ENCODE measurements at places on chromosomes 5 and 9.

DNA sequence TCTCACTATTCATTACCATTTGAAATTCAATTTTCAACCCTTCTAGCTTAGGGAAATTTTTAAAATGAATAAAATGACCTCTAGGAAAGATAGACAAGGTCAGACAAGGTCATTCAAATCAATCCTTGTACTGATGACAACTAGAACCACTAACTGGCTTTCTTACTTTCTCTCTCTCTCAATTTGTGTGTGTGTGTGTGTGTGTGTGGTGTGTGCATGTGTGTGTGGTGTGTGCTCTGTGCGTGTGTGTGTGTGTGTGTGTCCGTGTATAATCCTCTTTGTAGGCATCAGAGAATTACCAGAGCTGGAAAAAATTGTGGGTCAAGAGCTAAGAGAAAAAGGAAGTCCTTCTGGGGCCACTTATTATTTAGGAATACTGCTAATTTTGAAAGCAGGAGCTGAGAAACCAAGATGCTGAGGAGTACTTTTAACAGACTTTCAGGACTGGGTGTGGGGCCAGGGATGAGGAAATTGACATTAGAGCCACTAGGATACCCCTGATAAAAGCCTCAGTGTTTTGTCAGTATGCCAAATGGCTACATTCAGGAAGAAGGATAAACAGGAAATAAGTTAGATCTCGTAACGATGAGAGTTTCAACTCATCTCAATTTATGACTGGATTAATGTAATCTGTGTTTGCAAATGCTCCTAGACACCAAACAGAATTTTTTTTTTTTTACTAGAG is 723.3 kb downstream of the CETN3 start:
- no peak for DNase-seq

GRCh38 chr5:119031905-119032304 is 39.0 kb upstream of the DMXL1 start:
- no peak for DNase-seq

GRCh38 chr5:173680660-173681242 is 64.3 kb upstream of the BOD1 start:
- no peak for DNase-seq

- no peak for DNase-seq
Measured at GRCh38 chr5:110275878-110276277, 450.6 kb downstream of the TMEM232 start.

GRCh38 chr5:138038826-138039225 is 5.9 kb upstream of the FAM13B start:
- DNase-seq: no peak

- no peak for DNase-seq
Measured at GRCh38 chr5:175284806-175285205, 159.2 kb downstream of the DRD1 start.

DNA sequence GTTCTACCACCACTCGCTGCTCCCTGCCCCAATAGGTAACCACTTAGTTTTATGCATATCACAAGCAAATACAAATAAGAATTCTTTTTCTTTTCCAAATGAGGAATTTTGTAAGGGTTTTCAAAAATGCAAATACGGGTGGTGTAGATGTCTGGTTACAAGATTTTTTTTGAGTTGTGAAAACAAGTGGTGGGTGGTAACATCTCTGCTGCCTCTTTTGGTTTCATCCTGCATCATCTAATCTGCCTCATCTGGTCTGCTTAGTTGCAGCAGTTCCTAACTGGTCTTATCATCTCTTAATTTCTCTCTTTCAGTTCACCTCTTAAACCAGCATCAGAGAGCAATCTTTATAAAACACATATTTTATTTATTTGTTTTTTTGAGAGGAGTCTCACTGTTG is 5.3 kb downstream of the NFX1 start:
- no peak for DNase-seq

- DNase-seq: no peak
Measured at GRCh38 chr5:119312403-119312802, 43.4 kb upstream of the TNFAIP8 start.

GRCh38 chr5:149617760-149618306 is 36.5 kb downstream of the ARHGEF37 start:
- DNase-seq: no peak

DNA sequence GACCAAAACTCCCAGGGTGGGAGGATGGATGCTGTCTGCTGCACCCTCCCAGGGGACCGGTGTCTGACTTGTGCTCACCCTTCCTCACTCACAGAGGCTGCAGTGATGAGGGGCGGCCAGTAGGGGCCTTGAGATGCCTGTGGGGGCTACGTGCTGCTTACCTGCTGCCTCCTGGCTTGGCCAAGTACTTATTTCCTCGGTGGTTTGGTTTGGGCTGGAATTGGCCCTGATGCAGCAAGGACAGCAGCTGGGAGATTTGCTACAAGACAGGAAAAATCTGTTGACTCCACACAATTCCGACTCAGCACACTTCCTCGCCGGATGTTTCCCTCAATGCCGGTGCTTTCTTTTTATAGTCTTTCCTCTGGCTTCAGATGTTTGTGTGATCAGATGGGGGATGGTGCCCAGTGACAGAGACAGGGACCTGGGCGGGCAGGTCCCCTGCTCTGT is 6.6 kb downstream of the PCDH12 start:
- no peak for DNase-seq

GRCh38 chr5:174692381-174692780 is 32.0 kb upstream of the MSX2 start:
- no peak for DNase-seq

- no peak for DNase-seq
Measured at GRCh38 chr5:128535251-128535650, 2.8 kb downstream of the FBN2 start.

GRCh38 chr5:145283141-145283810 is 551.9 kb downstream of the PRELID2 start:
- no peak for DNase-seq

GRCh38 chr5:132211787-132212186 is 15.9 kb downstream of the P4HA2 start:
- no peak for DNase-seq

DNA sequence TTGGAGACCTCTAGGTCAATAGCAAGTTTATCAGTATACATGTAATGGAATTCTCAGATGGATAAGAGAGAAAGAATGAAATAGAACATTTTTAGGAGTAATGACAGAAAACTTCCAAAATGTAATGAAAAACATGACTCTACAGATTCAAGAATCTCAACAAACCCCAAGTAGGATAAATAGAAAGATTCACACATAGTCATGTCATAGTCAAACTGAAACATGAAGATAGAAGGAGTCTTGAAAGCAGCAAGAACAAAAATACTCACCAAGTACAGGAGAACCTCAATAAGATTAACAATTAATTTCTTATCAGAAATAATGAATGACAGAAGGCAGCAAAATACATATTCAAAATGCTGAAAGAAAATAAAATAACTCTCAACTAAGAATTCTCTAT is 164.5 kb downstream of the SPATA31D1 start:
- no peak for DNase-seq

DNA sequence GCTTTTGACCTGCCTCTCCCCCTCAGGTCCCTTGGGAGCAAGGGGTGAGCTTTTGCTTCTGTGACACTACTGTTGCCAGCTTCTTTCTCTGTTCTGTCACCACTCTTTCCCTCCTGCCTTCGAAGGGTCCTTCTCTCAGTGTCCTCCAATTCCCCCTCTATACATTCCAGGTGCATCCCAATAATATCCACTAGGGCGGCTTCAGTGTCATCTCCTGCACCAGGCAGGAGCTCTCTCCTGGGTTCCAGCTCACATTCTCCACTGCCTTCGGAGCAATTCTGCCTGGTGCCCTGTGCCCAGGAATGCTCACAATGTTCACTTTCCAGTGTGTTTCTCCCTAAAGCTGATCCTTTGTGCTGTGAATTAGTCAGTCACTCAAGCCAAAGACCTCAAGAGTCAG is 83.9 kb upstream of the CXCL14 start:
- no peak for DNase-seq

DNA sequence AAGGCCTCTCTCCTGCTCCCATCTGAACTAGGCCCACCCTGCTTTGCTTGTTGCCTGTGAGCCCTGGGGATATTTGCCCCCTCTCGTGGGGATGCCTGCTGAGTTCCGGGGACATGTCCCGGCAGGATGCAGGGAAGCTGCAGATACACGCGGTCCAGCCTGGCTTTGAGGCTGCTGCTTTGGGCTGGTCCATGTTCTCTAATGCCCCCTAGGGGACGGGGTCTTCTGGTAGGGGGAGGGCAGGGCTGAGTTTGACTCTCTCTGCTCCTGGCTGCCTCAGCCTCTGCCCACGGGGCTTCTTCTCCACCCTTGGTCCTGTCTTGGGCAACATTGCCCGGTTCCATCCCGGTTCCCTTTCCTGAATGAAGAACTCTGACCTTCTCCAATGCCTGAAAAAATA is 84.9 kb upstream of the ASS1 start:
- no peak for DNase-seq

DNA sequence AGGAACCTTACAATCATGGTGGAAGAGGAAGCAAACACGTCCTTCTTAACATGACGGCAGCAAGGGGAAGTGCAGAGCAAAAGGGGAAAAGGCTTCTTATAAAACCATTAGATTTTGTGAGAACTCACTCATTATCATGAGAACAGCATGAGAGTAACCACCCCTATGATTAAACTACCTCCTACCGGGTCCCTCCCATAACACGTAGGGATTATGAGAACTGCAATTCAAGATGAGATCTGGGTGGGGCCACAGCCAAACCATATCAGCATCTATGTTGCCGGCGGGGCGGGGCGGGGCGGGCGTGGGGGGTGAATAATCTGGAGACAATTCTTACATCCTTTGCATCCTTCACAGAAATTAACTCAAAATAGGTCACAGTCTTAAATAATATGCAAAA is 58.8 kb upstream of the GFPT2 start:
- no peak for DNase-seq

DNA sequence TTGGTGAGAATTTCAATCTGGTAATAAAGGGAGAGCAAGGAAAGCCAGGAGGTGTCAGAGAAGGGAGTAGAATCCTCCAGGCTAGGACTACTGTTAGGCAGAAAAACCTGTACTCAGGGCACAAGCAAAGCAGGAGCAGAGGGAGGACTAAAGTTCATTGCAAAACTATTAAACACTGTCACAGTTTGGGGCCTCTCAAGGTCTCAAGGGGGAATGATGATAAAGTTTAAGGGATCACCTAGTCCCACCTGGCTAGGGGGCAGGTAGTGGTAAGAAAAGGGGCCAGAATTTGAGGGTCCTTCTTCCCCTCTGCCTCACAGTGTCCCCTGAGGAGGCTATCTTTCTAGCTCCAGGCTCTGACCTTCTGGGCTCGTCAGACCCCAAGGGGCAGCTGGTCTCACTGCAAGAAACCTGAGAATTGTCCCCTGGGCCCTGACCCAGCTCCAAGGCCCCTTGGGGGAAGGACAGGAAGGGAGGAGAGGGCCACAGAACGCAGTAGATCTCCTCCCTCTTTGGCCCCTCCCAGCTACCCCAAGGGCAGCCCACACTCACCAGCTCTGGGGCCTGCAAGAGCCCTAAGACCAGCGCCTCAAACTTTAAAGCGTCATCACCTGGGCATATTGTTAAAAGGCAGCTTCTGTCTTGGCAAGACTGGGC is 974 bp downstream of the CCDC69 start:
- no peak for DNase-seq

DNA sequence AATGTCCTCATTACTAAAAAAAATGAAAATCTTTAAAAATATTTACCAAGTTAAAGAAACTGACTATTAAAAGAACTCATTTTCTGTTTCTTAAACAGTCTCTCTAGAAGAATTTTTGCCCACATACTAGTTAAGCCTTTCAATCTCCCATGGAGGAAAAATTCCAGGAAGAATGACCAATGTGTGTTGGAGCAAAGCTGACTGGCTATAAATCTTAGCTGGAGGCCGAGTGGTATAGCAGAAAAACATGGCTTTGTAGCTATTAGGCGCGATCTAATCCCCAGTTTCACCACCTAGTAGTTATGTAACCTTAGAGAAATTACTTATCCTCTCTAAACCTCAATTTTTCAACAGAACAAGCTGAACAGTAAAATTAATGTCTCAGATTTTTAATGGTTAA is 135.5 kb upstream of the PRLR start:
- DNase-seq: no peak

- no peak for DNase-seq
Measured at GRCh38 chr5:157370967-157371366, 89.0 kb upstream of the NIPAL4 start.

DNA sequence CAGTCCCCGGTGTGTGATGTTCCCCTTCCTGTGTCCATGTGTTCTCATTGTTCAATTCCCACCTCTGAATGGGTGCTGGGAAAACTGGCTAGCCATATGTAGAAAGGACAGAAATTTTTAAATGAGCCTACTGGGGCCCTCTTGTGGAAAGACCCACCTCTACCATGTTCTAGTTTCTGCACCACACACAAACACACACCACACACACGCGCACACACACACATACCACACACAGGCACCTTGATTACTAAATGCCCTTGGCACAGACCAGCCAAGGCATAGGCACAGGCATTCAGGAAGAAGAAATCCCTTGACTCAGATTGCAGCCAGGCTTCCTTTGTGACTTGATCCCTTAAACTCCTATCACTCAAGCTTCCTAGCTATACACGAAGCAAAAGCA is 60.5 kb downstream of the SIL1 start:
- DNase-seq: peak; percentile 6

DNA sequence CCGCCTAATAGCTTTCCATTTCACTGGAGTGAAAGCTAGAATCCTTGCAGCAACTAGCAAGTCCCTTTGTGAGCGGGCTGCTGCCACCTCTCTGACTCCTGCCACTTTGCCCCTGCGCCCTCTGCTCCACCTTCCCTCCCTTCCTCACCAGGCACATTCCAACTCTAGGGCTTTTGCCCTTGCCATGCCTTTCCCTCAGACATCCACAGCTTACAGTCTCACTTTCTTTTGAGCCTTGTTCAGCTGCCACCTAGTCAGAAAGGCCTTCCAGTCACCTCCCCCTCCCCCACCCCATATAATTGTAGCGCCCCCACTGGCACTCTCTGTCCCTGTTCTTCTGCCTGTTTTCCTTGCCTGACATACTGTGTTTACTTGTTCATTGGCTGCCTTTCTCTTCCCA is 31.0 kb downstream of the CYSTM1 start:
- no peak for DNase-seq

DNA sequence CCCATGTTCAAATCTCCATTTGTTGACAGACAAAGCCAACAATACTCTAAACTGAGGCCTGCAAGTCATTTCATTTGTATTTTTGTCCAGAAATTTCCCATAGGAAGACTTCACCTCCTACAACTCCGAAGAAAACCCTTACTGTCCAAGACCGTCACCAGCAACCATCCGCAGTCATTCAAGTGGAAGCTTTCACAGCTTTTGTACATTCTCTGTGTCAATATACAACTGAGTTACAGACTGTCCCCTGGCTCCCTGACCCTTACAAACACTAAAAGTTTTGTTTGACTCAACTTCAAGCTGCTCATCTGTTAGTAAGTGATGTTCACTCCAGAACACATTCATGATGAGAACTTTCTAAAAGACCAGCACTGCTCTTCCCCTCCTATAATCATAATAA is 210.1 kb downstream of the DEPDC1B start:
- DNase-seq: no peak

DNA sequence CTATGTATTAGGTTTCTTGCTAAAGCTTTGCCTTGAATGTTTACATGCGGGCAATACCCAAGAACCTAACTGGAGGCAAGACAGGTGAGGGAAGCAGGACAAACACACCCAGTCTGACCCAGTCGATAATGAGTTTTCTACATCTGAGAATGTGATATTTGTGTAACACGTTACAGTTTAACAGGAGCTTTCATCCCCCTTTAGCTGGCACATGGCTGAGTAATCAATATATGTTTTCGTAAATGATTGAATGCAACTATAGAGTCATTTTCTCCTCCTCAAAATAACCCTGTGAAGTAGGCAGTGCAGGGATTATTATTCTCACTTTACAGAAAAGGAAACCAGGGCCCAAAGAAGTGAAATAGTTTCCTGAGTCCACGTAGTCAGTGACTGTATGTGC is 84.7 kb upstream of the HTR4 start:
- no peak for DNase-seq

GRCh38 chr5:56513141-56513540 is 280.0 kb upstream of the ANKRD55 start:
- no peak for DNase-seq

Data from HFFc6 (cell line).